ENCODE measurements at places on chromosomes 2 and 18.

- peak; percentile 20 for DNase-seq
These were observed 108.5 kb upstream of the COL5A2 start for GRCh38 chr2:189287982-189288521.

DNA sequence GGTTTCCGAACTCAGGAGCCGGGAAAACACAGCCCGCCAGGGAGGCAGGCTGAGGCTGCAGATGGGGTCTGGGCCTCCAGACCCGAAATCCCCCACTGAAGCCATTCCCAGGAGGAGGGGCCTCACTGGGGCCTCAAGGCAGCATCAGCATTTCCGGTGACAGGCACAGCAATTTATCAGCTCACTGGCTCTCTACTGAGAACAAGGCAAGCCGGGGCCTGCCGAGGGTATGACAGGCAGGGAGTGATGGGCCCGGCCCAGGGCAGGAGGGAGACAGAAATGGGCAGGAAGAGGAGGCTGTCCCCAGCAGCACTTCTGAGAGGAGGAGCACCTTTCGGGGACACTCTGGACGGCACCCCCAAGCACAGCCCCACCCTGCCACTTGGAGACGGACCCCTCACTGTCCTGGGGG, 12.5 kb downstream of the SDC1 start:
- no peak for DNase-seq

DNA sequence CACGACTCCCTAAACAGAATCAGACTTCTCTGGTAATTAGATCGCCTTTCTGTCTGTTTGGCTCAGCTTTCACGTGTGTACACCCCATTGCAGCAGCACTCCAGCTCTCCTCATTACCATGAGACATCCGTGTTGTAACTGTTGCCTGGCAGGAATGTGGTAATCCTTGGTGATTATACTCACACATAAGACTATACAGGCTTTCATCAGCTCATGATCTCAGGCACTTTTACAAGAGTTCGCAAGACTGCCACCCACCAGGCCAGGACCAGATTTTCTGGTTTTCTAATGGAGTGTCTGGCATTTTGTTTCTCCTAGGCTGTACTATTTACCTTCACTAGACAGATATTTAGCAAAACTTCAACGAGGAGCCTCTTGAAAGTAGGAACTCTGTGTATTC, 50.2 kb downstream of the ACVR1 start:
- DNase-seq: no peak

- no peak for DNase-seq
These were observed 38.6 kb upstream of the NCOA1 start for GRCh38 chr2:24452502-24452885.

GRCh38 chr2:29689666-29690065, 231.7 kb downstream of the ALK start:
- no peak for DNase-seq

DNA sequence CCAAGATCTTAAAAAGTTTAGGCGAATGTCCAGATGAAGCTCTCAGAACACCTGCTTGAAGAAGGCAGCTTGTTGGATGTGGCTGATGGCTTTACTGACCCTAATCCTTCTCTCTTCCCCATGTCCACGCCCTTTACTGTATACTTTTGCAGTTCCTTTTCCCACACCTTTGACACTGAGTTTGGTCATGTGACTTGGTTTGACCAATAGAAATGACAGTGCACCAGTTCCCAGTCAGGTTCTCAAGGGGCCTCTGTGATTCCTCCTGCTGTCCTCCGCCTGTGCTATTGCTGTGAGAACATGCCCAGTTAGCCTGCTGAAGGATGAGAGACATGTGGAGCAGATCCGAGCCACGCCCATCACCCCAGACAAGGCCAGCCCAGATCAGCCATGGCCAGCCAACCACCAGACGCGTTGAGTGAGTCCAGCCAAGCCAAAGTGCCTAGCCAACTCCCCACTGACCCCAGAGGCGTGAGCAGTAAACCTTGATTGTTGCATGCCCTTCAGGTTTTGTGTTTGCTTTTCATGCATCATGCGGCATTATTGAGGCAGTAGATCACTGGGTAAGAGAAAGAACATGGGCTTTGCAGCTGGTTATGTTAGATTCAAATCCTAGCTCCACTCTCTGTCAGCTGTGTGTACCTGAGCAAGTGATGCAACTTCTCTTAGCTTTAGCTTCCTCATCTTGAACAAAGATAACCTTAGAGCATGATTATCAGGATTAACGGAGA, 258.0 kb upstream of the SIX2 start:
- DNase-seq: no peak

- no peak for DNase-seq
These were observed 202.5 kb downstream of the GLI2 start for GRCh38 chr2:120938045-120938771.

DNA sequence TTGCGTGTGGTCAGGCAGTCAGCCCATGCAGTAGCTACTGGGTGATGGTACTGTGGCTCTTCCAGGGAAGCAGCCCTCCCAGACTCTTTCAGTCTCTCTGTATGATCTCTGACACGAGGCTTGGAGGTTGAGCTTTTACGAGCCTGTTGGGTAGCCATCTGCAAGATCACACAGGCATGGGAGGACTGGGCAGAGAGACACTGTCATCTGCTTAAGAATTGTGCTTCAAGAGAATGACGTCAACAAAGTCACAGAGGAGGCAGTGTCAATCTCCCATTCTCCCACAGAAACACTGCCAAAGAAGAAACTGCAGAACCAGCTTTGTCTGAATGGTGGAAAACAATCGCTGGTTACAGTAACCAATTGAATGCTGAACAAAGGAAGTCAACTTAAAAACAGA, 78.4 kb upstream of the MC2R start:
- no peak for DNase-seq

- no peak for DNase-seq
These were observed 26.2 kb upstream of the RND3 start for GRCh38 chr2:150513647-150514046.

DNA sequence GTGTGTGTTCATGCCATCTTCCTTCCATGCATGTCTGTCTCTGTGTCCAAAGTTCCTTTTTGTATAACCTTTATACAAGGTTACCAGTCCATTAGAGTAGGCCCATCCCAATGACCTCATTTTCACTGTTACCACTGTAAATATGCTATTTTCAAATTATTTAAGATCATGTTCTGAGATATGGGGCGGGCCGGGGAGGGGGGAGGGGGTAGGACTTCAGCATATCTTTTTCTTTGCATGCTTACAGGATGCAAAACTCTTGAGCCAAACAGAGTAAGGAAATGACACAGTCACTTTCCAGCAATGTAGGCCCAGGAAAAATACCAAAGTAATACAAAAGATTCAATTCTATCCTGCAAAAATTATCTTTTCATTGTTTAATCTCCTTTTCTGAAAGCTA, 124.1 kb upstream of the HNRNPA3 start:
- no peak for DNase-seq

- no peak for DNase-seq
These were observed 40.7 kb upstream of the TMEM131 start for GRCh38 chr2:98036349-98037000.

- no peak for DNase-seq
These were observed 138.9 kb downstream of the TNS1 start for GRCh38 chr2:217863883-217864282.

DNA sequence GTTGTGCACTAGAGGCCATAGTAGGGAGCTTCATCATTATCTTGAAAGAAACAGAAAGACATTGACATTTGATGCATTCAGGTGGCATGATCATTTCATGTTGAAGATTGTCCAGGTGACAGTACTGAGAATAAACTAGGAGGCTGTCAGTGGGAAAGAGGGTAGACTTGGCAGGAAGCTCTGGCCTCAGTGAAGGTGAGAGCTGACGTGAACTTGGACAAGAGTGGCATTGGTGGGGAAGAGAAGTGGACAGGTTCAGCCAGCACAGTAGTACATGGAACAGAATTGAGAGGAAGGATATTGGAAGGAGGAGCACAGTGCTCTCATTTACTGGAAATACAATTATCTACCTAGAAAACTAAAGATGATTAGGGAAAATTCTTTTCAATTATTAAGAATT, 245.2 kb downstream of the CYRIA start:
- no peak for DNase-seq

DNA sequence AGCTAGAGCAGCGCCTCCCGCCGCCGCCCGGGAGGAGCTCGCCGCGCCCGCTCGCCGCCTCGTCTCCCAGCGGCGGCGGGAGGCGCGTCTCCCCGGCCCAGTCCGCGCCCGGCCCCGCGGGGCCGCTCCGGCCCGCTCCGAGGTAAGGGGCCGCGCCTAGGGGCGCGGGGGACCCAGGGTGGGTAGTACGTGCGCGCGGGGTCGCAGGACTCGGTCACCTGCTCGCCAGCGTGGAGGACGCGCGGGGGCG, 259 bp downstream of the NPAS2 start:
- no peak for DNase-seq

- no peak for DNase-seq
These were observed 749.2 kb downstream of the ADCYAP1 start for GRCh38 chr18:1653873-1654272.

DNA sequence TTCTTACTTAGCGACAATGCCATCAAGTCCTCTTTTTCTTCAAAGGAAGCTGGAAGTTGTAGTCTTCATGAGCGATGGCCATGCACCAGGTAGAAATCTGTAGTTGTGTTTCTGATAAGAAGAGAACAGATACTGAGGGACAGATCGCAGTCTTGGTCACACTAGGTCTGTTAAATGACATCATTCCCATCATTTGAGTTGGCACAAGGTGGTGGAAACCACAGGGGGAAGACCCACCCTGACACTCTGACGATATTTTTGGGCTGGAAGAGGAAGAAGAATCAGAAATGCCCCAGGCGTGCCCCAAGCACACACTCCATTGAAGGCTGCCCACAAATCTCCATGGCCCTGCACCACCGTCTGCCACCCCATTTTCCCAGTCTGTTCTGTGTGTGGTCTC, 89.0 kb upstream of the BOD1L2 start:
- DNase-seq: no peak

GRCh38 chr2:40285391-40285790, 166.5 kb downstream of the SLC8A1 start:
- no peak for DNase-seq

DNA sequence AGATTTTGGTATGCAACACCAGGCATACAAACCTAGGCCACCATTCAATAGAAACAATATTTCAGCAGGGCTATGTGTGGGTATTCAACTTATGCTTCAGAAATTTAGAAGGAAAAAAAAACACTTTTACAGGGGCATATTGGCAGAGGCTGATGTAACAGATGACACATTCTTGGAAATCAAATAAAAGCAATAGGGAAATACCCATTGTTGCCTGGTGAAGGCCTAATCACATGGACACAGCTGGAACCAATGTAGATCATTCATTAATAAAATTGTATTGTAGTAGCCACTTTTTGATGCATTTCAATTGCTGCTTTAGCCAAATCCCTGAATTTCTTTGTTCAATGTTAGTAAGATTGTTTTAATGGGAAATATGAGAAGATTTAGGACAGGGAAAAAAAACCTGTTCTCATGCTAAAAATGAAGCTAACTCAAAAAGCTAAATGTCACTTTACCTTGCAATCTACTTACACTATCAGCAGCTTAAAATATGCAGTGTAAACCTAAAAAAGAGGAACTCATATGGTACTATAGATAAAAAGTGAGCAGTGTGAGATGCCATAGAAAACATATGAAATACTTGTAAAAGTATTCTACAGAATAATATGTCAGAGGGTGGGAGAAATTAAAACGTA, 289.4 kb downstream of the ZEB2 start:
- DNase-seq: no peak

GRCh38 chr2:106020821-106021661, 173.1 kb downstream of the UXS1 start:
- DNase-seq: no peak

- no peak for DNase-seq
These were observed 399.9 kb upstream of the FANCL start for GRCh38 chr2:58641001-58641400.
